CD4-positive, alpha-beta T cell treated with Interleukin-6 for 4 hours (primary cell): ENCODE measurements at places on chromosomes 1 and 21.

DNA sequence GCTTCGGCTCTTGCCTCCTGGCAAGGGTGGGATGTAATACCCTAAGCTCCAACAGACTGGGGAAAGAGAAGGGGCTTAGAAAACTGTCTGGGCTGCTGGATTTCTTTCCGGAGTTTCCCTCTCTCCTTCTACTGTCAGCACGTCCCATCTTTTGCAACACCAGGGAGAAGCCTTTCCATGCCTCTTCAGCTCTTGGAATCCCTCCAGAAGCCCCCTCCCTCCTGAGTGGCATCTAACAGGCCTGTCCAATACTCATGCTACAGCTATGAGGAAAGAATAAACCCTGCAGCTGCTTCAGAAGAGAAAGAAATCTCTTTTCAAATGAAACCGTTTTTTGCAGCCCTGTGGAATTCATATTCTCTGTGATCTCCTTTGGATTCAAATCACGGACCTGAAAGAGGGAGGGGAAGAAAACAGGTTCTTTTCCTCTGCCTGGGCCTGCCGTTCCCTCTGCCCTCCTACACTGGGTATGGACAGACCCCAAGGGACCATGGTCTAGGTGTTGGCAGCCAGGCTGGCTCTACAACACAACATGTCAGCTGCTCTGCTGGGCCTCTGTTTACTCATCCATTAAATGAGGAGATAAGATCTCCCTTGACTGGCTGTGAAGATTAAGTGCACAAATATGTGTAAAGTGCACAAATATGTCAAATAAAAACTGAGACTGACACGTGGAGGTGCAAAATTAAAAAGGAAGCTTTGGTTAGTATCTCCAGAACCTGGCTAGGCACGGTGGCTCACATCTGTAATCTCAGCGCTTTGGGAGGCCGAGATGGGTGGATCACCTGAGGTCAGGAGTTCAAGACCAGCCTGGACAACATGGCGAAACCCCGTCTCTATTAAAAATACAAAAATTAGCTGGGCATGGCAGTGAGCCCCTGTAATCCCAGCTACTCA lies 6.0 kb upstream of the CAPN2 start:
- no peak for DNase-seq

DNA sequence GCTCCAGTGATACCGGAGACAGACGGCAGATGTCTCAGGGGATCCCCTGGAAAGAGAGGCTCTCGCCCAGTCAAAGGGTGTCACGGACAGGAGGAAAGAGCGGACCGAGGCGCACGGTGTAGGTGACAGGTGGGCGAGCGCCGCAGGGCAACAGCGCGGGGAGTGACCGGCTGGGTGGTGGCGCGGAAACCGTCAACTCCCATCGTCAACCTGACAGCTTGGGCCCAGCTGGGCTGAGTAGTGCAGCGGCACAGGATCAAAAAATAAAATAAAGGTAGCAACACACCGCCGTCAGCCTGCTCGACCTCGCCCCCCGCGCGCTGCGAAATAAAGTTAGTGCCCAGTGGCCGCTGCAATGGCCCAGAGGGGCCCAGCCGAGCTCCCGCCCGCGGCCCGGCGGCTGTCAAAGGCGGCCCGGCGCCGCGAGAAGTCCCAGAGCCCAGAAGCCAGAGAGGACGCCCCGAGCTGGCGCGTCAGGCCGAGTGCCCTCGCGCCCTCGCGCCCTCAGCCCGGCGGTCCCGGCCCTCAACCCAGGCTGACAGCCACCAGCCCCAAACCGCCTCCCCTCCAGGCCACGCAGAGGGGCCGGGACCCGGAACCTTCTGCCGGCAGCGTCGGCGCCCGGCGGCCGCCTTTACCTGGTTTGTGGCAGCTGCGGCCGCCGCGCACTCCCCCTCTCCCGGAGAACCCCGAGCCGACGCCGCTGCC lies at the start of gene LYST:
Gene LYST, minus strand, starts transcription at position 702 of the 708 bp plus-strand sequence. CDS start 36,489 bp downstream, outside the sequence.
- DNase-seq, result peak; percentile 57

DNA sequence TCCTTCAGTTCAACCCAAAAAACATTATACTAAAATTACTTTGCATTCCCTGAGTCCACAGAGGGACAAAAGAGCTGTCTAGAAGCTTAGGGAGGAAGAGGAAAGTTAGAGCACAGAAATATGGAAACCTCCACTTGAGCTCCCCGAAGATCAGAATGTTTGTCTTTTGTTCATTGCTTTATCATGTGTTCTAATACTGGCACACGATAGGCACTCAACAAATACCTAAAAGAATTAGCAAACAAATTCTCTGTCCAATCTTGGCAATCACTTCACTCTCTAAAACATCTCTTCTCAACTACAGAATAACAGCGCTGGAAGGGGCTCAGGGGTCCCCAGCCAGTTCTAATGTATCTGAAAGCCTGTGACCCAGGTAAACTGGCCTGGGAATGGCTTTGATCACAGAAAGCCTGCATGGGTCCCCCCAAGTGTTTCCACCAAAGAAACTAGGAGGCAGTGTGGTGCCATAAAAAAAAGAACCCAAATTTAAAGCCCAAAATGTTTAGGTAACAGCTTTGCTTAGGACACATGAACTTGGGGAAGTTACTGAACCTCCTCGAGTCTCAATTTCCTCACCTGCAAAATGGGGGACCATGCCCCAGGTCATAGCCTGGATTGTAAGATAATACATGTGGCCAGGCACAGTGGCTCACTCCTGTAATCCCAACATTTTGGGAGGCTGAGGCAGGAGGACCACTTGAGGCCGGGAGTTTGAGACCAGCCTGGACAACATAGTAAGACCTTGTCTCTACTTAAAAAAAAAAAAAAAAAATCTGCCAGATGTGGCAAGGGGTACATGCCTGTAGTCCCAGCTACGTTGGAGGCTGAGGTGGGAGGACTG lies 45.8 kb downstream of the SSBP3 start:
- no peak for DNase-seq

- no peak for DNase-seq
These were observed 10.0 kb downstream of the CC2D1B start for GRCh38 chr1:52355847-52356505.

GRCh38 chr1:110673805-110674336 lies 869 bp downstream of the KCNA3 start:
- peak; percentile 44 for DNase-seq

DNA sequence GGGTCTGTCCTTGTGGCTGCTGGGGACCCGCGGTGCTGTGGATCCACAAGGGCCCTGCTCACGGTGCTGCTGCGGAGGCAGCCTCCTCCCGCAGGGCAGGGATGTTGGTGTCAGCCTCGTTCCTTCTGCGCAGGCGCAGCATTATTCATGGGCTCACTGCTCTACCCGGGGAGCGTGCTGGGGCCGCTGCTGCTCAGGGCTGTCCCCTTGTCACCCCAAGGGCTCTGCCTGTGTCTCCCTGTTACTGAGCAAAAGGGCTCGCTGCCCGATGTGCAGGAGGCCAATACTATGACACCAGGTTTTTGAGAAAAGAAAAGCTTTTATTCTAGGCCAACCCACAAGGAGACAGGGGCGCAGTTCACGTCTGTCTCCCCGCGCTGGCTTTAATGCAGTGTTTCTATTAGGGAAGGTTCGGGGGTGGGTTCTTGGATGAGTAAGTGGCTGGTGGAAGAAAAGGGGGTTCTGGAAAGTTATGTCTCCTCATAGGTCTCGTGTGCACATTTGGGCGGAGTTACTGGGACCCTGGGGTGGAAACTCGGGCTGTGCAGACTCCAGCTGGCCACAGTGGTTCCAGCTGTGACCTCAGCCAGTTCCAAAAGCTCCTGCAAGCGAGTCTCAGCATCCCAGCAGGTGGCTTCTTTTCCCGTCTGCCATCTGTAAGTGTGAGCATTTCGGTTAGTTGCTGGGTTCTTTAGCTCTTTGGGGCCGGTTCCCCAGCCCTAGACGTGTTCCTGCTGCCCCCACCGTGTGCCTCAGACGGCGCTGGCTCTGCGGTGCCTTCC lies 40.8 kb upstream of the LRRC3 start:
- DNase-seq, result no peak

GRCh38 chr1:38006008-38006828 lies 904 bp upstream of the FHL3 start:
- no peak for DNase-seq

DNA sequence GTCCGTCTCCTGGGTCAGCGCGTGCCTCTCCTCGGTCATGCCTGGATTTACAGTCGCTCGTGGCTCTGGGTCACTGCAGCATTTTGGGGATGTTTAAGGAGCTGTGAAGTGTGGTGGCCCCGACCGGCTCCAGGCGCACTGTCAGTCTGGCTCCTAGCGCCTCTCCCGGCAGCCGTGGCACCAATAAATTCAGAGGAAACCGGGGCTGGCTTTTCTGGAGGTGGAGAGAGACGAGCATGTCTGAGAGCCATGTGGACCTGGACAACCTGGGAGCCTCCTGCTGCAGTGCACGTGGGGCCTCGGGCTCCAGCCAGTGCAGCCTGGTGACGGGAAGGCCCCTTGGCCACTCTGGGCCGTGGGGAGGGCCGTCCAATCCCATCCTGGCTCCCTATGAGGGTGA lies 17.1 kb downstream of the PLCH2 start:
- no peak for DNase-seq

DNA sequence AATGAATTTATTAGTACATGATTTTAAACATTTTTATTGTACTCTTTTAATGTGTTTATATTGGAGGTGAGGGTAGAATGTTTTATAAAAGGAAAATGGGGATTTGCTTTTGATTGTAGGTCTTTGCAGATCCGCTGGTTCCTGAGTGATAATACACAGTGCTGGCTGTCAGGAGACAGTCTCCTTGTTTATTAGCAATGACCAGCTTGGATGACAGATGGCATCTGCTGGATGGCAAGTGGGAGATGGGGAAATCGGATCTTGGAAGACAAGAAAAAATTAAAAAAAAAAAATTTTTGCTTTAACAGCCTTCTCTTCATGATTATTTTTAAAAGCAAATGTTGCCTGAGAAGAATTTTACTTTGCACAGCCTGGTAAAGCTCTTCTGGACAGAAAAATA lies 4.4 kb upstream of the PHTF1 start:
- no peak for DNase-seq

- DNase-seq, result no peak
These were observed 174.1 kb upstream of the ETV3 start for GRCh38 chr1:157312082-157312812.

GRCh38 chr1:245247356-245247755 lies 92.6 kb downstream of the KIF26B start:
- DNase-seq, result no peak

GRCh38 chr1:17515902-17516301 lies 23.6 kb upstream of the ARHGEF10L start:
- DNase-seq, result no peak

DNA sequence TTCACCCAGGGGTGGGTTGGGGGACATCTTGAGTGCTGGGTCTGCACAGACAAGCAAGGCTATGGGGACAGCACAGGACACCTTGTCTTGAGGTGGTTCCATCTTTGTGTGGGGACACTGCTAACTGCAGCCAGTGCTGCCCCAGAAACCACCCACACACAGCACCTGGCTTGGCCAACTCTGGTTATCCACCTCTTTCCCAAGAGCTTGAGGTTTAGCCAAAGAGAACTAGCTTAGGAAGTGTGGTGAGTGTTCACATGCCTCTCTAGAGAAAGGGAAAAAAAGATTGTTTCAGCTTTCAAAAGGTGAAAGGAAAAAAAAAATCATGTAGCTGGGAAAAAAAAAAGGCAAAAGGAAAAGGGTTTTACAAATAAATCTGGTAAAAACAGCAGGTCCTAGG lies 32.4 kb downstream of the BCAR3 start:
- DNase-seq, result no peak

DNA sequence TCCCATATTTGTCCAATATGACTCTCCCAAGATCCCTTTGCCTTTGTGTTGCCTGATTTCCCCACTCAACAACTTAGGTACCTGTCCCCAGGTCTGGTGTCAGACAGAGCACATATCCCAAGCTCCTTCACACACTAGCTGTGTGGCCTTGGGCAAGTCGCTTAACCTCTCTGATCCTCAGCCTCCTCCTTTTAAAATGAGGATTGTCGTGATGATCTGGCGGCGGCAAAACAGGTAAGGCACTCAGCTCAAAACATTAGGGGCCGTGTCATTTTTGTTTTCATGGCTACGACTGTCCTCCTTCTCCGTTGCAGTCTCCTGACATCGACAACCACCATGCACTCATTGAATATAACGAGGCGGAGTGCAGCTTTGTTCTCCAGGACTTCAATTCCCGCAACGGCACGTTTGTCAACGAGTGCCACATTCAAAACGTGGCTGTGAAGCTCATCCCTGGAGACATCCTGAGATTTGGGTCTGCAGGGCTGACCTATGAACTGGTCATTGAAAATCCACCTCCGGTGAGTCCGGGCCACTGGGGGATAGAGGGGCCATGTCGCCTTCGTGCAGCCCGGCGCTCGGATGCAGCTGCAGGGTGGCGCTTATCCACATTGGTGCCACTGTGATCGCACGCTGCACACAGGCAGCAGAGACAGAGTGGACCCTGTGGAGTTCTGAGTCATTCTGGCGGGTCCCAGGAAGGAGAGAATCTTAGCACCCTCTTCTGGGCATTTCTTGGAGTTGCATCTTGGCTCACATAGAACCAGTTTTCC lies 25.2 kb downstream of the FHAD1 start:
- DNase-seq, result peak; percentile 10

DNA sequence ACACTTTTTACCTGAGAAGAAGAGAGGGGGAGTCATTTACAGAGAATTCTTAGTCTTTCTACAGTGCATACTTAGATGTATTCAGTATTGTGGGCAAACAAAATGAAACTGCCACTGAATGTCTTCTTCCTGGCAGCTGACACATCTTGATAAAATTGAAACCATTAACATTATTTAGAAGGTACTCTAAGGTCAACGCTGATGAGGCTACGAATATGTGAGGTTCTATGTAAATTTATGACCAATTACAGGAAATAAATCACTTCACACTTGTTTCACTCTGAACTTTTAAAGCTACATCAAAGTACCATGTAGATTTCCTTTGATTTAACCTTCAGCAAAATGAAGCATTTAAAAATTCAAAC lies 51.3 kb upstream of the GFI1 start:
- DNase-seq, result peak; percentile 21

- peak; percentile 58 for DNase-seq
These were observed 26.5 kb upstream of the NTPCR start for GRCh38 chr1:232923739-232924386.

GRCh38 chr1:156848461-156849150 lies 10.3 kb downstream of the INSRR start:
- peak; percentile 93 for DNase-seq

DNA sequence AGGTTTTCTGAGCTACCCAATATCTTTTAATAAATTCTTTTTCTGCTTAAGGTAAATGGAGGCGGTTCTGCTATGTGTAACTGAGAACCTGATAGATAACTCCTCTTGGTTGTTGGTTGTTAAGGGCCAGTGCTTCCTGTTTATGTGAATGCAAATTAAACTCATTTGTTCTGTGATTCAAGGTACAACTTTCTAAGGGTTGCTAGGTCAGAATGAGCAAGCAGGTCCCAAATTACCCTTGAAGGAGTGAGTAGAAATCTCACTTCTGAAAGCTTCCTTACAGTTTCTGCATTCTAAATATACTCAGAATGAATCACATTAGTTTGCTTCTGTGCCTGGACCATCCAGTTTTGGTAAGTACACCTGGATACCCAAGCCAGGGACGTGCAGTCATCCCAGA lies 15.5 kb upstream of the FAM78B start:
- no peak for DNase-seq

- DNase-seq, result no peak
These were observed 32.3 kb downstream of the URB1 start for GRCh38 chr21:32360401-32360975.

DNA sequence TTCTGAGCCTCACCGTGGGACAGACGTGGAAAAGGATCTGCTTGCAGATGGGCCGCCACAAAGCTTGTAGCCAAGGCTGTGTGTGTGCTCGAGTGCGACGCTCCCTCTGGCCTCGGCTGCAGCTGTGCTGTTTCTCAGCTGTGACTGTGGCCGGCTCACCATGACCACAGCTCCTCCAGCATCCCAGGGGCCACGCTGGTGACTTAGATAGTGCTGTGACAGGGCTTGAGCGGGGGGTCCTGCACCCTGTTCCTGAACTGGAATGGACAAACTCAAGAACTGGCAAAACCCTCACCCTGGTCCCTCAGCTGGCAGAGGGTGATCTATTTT lies 17.4 kb upstream of the ACTRT2 start:
- DNase-seq, result no peak
